ENCODE measurements at places on chromosomes 7 and 10.

DNA sequence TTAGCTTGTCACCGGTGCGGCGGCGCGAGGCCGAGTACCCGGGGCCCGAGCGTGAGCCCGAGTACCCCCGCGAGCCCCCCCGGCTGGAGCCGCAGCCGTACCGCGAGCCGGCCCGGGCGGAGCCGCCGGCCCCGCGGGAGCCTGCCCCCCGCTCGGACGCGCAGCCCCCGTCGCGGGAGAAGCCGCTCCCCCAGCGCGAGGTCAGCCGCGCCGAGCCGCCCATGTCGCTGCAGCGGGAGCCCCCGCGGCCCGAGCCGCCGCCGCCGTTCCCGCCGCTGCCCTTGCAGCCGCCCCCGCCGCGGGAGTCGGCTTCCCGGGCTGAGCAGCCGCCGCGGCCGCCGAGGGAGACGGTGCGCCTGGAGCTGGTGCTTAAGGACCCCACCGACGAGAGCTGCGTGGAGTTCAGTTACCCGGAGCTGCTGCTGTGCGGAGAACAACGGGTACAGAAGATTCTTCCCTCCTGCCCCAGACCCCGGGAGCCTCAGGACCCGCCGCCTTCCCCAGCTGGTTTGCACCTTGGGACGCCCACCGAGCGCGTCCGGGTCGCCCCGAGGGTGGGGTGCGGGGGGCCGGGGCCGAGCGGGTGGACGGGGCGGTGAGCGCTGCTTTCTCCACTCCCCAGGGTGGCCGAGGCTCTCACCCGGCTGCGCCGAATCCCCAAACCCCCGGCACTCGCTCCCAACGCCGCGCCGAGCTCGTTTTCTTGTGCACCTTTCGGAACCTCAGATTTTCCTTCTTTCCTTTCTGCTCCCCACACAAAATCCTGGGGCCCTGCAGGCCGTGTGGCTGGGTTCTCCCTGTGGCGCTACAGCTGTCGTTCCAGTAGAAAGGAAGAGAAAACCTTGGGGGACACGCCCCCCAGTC, 708 bp downstream of the UBN2 start:
- DNase-seq: peak; percentile 25

DNA sequence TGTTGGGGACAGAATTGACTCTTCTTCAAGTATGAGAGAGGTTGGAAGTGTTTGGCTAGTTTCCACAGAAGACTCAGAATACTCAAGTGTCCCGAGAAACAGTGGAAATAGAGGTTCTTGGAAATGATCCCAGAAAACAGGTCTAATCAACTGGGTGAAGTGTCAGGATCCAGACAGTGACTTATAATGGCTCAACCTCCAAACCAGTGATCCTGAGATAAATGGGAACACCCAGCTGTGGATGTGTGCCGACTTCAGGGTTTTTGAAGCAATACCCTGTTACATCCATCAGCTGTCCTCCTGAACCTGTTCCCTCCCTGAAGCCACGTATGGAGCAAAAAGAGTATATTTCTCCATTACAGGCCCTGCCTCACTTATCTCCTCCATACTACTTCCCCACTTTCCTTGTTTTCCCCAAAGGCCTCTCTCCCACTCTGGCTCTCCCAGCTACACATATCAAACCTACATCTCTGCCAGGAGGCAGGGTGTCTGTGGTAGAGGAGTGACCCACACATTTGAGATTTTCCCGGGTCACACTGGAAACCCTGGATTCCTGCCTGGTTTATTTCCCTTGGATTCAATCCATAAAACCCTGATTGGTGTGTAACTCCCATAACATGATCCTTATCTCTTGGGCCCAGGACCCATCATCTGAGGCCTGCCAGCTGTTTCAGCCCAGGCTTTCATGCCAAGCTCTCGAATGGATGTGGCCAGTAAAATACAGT, 17.6 kb upstream of the ELOVL3 start:
- DNase-seq: peak; percentile 93

GRCh38 chr10:122495406-122496340, 34.3 kb downstream of the HTRA1 start:
- peak; percentile 93 for DNase-seq

DNA sequence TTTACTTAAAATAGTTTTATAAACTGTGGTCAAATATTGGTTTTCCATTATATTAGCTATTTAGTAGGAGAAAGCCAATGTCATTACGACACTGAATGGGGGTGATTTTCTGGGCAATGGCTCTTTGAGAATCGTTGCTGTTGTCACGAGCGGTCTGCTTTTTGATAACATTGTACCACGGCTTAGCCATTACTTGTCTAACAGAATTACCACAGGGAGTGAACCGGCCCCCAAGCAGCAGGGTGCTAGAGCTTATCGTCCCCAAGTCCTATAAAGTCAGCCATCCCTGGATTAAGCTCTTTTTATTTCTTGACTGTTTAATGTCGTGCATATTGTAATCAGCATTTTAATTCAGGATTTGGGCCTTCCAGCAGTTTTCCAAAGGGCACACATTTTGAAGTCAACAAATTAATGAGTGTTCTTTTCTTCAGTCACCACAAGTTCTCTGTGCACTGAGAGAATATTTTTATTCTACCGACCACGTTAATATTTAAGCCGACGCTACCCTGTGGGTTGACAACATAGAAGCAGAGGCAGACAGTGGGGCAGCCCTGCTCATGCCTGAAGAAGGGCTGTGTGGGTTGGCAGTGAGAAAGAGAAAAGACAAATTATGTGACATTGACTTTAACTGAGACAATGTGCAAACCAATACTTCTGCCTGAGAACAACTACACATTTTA, 125.8 kb downstream of the ICA1 start:
- DNase-seq: no peak

- DNase-seq: peak; percentile 54
Measured at GRCh38 chr7:2717293-2718261, 29.6 kb downstream of the AMZ1 start.

GRCh38 chr10:75718991-75719390, 287.6 kb downstream of the LRMDA start:
- no peak for DNase-seq

DNA sequence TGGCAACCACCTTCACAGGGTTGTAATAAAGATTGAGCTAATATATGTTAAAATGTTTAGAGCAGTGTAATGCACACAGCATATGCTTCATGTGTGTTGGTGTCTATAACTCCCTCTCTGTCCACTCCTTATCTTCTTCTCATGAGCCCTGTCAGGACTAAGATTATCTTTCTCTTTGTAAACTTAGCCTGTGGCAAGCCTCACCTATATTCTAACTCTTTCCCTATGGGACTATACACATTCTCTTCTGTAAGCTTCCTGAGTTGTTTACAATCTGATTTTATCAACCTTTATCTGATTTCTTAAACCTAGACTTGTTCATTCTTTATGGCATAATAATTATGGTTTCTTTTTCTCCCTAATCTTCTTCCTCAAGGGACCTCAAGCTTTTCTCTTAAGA, 2.4 kb upstream of the PIP start:
- DNase-seq: no peak

- DNase-seq: no peak
Measured at GRCh38 chr10:93313798-93314197, 168.3 kb downstream of the MYOF start.

- DNase-seq: peak; percentile 33
Measured at GRCh38 chr7:234051-234707, 41.8 kb downstream of the FAM20C start.

- no peak for DNase-seq
Measured at GRCh38 chr7:154842591-154842990, 160.3 kb downstream of the PAXIP1 start.

DNA sequence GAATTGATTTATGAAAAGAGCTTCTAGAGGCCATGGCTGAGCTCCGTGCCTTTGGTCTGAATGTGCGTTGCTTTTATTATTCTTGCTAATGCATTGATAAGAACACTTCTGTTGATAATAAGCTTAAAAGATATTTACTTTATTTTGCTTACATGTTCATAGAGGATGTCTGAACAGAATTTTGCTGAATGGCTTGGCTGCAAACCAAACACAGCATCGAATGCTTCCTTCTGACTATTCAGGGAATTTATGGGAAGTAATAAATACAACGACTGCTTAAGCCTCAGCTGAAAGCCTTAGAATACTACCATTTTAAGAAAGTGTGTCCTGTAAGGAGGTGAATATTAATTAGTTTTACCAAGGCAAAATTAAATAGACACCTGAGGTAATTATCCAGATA, 643.5 kb upstream of the POT1 start:
- DNase-seq: no peak
